CD4-positive, CD25-positive, alpha-beta regulatory T cell (primary cell): ENCODE measurements at places on chromosomes 2 and 18.

DNA sequence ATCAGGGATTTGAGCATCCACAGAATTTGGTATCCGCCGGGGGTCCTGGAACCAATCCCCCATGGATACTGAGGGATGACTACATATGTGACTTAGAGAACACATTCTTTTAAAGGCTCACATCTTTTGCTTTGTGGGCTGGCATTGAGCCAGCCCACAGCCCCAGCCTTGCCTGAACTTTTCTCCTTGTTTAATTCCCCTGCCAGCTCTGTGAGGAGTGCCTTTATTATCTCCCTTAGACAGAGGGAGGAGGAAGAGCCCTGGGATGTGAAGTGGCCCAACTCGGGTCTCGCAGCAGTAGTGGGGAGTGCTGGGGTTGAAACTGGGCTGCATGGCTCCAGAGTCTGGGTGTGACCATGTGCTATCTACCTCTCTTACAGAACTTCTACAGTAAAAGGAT is 7.6 kb downstream of the TTC39C start:
- no peaks in the 10 kb centered on the region for H3K27me3 ChIP-seq
- peaks cover 98% of the 10 kb centered on the region for H3K4me1 ChIP-seq
- H3K27ac ChIP-seq, result peak overlapping the region; percentile 93
- no peak for DNase-seq

- no peaks in the 10 kb centered on the region for H3K36me3 ChIP-seq
- H3K4me1 ChIP-seq, result no peaks in the 10 kb centered on the region
- H3K4me3 ChIP-seq, result no peak within 1 kb of the TSS
- DNase-seq, result no peak
- no peak within 1 kb of the TSS for H3K27ac ChIP-seq
- peaks cover 9% of the 10 kb centered on the region for H3K27me3 ChIP-seq
Observed at GRCh38 chr2:55923091-55923981, at the start of gene EFEMP1. EFEMP1 (minus strand) TSS chr2:55923782; CDS start chr2:55922440, 1,342 bp downstream.

DNA sequence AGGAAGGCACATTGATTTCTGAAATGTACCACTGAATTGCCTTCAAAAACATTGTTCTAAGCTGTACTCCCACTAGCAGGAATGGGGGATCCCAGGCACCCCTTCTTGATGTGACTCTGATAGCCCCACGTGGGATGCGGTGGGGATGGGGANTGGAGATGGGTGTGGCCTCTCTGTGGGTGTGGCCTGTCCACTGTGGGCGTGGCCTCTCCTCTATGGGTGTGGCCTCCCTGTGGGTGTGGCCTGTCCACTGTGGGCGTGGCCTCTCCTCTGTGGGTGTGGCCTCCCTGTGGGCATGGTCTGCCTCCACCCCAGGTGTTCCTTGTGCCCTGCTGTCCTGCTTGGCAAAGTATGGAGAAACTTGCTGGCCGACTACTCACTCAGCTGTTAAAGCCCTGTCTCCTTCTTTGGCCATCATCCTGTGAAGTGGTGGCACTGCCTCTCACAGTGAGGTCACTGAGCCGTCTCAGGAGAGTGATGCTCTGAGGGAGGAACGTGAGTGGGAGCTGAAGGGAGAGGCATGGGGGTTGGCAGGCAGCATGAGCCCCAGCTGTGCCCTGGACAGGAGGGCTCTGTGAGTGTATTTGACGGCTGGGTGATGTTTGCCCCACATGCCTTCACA is 6.7 kb upstream of the PARD6G start:
- no peak for DNase-seq
- no peak overlapping the region for H3K4me3 ChIP-seq
- no peaks in the 10 kb centered on the region for H3K4me1 ChIP-seq
- no peak overlapping the region for H3K27ac ChIP-seq
- no peaks in the 10 kb centered on the region for H3K36me3 ChIP-seq

- no peaks in the 10 kb centered on the region for H3K36me3 ChIP-seq
- H3K4me3 ChIP-seq, result no peak overlapping the region
- H3K4me1 ChIP-seq, result no peaks in the 10 kb centered on the region
Observed at GRCh38 chr2:54321047-54321446, 65.0 kb upstream of the TSPYL6 start.

GRCh38 chr2:113795405-113795920 is 39.0 kb upstream of the SLC35F5 start:
- H3K27ac ChIP-seq, result no peak overlapping the region
- H3K4me1 ChIP-seq, result no peaks in the 10 kb centered on the region
- peaks cover 3% of the 10 kb centered on the region for H3K27me3 ChIP-seq
- H3K4me3 ChIP-seq, result no peak overlapping the region

- H3K4me3 ChIP-seq, result peak overlapping the region; percentile 29
- H3K4me1 ChIP-seq, result no peaks in the 10 kb centered on the region
- no peaks in the 10 kb centered on the region for H3K36me3 ChIP-seq
Observed at GRCh38 chr18:22865354-22866116, 67.6 kb upstream of the RBBP8 start.

DNA sequence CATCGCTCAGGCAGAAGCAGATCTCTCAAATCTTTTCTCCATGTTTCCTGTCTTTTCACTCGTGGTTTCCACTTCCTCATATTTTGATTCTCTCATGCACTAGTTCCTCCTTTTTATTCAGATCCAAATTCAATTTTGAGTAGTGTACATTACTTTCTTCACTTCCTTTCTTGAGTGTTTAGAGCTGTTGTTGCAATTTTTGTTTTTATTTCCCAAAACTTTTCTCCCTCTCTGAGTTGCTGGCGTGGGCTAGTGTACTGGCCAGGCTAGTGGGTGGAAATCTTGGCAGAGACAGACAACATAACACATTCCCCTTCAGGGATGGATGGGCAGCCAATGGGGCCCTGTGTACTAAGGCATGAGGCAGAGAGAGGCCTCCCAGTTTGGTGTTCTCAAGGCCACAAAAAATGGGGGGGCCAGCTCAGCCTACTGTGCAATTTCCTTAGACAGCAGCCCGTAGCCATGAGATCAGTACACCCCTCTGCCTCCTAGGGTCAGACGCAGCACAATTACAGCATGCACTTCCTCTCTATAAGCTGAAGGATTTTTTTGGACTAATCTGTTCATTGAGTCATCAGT is 145.1 kb upstream of the PID1 start:
- H3K27me3 ChIP-seq, result no peaks in the 10 kb centered on the region
- no peak overlapping the region for H3K4me3 ChIP-seq
- no peak overlapping the region for H3K27ac ChIP-seq
- DNase-seq, result no peak
- H3K4me1 ChIP-seq, result no peaks in the 10 kb centered on the region

DNA sequence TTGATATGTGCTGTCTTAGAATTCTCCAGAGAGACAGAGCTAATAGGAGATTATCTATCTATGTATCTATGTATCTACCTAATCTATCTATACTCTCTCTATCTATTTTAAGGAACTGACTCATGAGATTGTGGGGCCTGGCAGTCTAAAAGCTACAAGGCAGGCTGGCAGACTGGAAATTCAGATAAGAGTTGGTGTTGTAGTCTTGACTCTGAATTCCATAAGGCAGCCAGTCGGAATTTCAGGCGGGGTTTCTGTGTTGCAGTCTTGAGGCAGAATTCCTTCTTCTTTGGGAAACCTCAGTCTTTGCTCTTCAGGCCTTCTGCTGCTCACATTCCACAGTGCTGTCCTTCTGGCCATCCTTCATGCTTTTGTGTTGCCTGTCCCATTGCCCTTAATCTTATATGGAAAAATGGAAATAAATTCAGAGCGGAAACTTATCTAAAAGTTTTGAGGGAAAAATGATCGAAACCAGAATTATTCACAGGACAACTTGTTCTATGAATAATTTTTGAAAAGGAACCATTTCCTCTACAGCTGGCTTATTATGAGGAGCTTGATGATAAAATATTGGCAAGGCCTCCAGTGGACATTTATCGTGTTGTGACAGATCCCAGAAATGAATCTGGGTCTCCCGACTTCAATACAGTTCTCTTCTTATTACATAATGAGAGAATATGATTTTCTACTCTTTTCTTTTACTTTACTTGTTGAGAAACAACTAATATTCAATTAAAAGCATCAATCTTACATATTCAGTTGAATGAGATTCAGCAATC is 10.8 kb downstream of the IL1RL1 start:
- H3K27me3 ChIP-seq, result no peaks in the 10 kb centered on the region
- no peak for DNase-seq
- no peak overlapping the region for H3K27ac ChIP-seq
- no peaks in the 10 kb centered on the region for H3K36me3 ChIP-seq
- H3K4me3 ChIP-seq, result no peak overlapping the region

- H3K36me3 ChIP-seq, result no peaks in the 10 kb centered on the region
- H3K4me3 ChIP-seq, result no peak overlapping the region
- H3K27ac ChIP-seq, result no peak overlapping the region
- DNase-seq, result no peak
Observed at GRCh38 chr2:207802650-207803049, 32.9 kb upstream of the FZD5 start.

- no peaks in the 10 kb centered on the region for H3K27me3 ChIP-seq
- no peaks in the 10 kb centered on the region for H3K4me1 ChIP-seq
- H3K4me3 ChIP-seq, result no peak overlapping the region
- no peaks in the 10 kb centered on the region for H3K36me3 ChIP-seq
- no peak overlapping the region for H3K27ac ChIP-seq
Observed at GRCh38 chr2:158815658-158816057, 20.5 kb downstream of the DAPL1 start.

DNA sequence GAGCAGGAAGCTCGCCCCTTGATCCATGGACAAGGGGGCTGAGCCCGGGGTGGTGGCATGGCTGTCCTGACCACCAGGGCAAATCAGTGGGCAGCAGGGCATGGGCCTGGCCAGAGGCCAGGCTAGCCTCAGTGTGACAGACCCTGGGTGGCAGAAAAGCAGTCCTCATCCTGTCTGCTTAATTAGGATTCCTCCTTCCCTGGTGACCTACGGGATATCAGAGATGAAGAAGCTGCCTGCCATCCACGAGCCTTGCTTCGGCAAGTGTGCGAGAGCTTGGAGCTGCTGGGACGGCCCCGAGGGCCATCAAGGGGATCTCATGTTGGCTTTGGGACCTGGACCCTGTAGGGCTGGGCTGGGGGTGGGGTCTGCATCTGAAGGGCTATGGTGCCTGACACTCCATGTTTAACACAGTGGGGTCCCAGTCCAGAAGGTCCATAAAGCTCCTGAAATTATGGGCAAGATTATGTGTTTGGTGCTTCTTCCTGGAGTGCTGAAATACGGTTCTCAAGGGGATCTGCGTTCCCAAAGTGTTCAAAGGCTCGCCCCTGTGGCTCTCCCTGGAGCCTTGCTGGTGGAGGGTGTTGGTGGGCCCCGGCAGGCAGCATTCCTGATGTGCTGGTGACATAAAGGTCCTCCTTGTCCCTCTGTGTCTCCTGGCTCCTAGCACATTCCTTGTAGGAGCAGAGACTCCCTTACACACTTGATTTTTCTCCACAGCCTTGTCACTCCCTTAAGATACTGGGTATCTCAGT is 52.6 kb downstream of the KCNIP3 start:
- no peak for DNase-seq
- H3K27me3 ChIP-seq, result peaks cover under 1% of the 10 kb centered on the region
- H3K4me3 ChIP-seq, result no peak overlapping the region
- H3K27ac ChIP-seq, result no peak overlapping the region
- H3K4me1 ChIP-seq, result peaks cover 13% of the 10 kb centered on the region

DNA sequence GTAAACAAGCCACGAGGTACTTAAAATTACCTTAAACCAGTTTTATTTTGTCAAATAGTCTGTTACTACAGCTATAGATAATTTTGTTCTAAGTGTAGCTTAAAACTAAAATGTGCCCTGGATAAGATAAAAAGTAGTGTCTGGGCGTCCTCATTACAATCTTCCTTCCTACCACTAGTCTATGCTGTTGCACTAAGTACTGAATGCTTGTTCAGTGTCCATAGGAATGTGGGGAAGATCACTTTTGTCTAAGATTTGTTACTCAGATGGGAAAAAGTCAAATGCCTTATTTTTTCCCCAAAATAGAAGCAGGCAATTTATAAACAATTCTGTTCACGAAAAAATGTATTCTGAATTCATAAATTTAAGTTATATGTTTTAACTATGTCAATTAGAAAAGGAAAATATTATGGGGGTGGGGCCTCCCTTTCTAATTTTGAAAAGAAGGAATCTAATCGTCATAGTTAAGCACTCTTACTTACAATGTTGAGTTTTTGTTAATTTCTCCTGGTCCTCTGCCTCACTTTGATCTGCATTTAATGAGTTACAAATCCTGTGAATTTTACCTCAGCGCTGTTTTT is 140.4 kb upstream of the VRK2 start:
- no peaks in the 10 kb centered on the region for H3K36me3 ChIP-seq
- H3K27me3 ChIP-seq, result no peaks in the 10 kb centered on the region
- H3K4me3 ChIP-seq, result no peak overlapping the region
- DNase-seq, result no peak
- H3K27ac ChIP-seq, result no peak overlapping the region
- H3K4me1 ChIP-seq, result no peaks in the 10 kb centered on the region

GRCh38 chr2:8612734-8613179 is 69.1 kb upstream of the ID2 start:
- no peak overlapping the region for H3K27ac ChIP-seq
- H3K36me3 ChIP-seq, result no peaks in the 10 kb centered on the region
- no peak overlapping the region for H3K4me3 ChIP-seq
- DNase-seq, result no peak
- no peaks in the 10 kb centered on the region for H3K4me1 ChIP-seq

GRCh38 chr2:86147793-86148192 is 41.8 kb downstream of the PTCD3 start:
- peaks cover 79% of the 10 kb centered on the region for H3K36me3 ChIP-seq
- no peak overlapping the region for H3K27ac ChIP-seq
- no peaks in the 10 kb centered on the region for H3K27me3 ChIP-seq
- H3K4me1 ChIP-seq, result no peaks in the 10 kb centered on the region
- DNase-seq, result no peak
- H3K4me3 ChIP-seq, result no peak overlapping the region

GRCh38 chr18:64082054-64082453 is 66.8 kb downstream of the LINC00305 start:
- no peak overlapping the region for H3K27ac ChIP-seq
- no peaks in the 10 kb centered on the region for H3K27me3 ChIP-seq
- no peak overlapping the region for H3K4me3 ChIP-seq
- H3K36me3 ChIP-seq, result no peaks in the 10 kb centered on the region
- no peaks in the 10 kb centered on the region for H3K4me1 ChIP-seq

GRCh38 chr2:104078431-104079157 is 775.3 kb upstream of the POU3F3 start:
- DNase-seq, result no peak
- no peaks in the 10 kb centered on the region for H3K36me3 ChIP-seq
- no peaks in the 10 kb centered on the region for H3K4me1 ChIP-seq
- H3K27me3 ChIP-seq, result no peaks in the 10 kb centered on the region

DNA sequence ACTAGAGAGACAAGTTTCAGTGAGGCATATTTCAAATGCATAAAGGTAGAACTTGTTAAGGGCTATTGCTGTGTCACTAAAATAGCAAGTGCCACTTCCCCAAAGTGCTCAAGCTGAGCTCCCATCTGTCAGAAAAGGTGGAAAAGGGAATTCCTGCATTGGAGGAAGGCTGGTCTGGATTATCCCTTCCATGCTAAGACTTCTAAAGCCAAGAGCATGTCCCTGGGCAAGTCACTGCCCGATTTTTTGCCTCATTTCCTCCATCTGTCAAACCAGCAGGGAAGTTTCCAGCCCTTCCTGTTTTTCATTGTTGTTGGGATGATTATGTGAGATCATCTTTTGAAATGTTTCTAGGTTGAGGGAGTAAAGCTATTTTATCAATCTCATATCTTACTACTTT is 175.5 kb downstream of the SETBP1 start:
- H3K4me1 ChIP-seq, result no peaks in the 10 kb centered on the region
- H3K36me3 ChIP-seq, result no peaks in the 10 kb centered on the region
- H3K4me3 ChIP-seq, result no peak overlapping the region
- no peak overlapping the region for H3K27ac ChIP-seq
- no peak for DNase-seq
